ENCODE measurements at places on chromosomes 16 and 17.

GRCh38 chr17:39151150-39151942 is at the start of gene PLXDC1:
TSS of gene PLXDC1 (minus strand) at chr17:39151637. CDS start at chr17:39151437, 200 bp downstream.
- no peak for ATAC-seq

GRCh38 chr17:21021208-21021803 is 21.5 kb downstream of the USP22 start:
- no peak for ATAC-seq

- ATAC-seq: no peak
Observed at GRCh38 chr17:71118039-71118438, 948.7 kb downstream of the KCNJ2 start.

GRCh38 chr17:57895382-57896060 is 45.7 kb upstream of the MRPS23 start:
- ATAC-seq: no peak

DNA sequence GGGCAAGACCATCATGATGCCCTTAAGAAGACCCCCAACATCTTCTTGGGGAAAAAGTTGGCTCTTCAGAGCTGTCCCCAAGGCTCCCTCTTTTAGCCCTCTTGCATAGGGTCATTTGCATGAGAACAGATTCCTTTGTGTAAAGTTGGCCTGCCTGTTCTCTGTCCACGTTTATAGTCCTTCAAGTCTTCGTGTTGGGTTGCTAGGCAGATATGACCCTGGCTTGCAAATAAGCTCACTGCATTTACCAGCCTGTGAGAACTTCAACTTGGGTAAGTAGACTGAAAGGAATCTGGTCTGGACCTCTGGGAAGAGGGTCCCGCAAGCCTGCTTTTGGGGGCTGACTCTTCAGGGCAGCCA is 2.9 kb downstream of the ARSG start:
- no peak for ATAC-seq

Data from esophagus mucosa (tissue), 1 donor.